MCF 10A (cell line): ENCODE measurements at places on chromosomes 7 and 10. TPM values are rescaled to one million over a fixed set of nuclear protein-coding genes. Genes with fewer than 3 reads are reported as not detected.
A peak's percentile ranks its signal among the peaks of the same experiment; 100 is the strongest.

Gene PNLIP
- not detected in 2 replicates for total RNA-seq

Gene INMT
- total RNA-seq = not detected in 2 replicates

Gene NEUROG3
- total RNA-seq = not detected in 2 replicates

DNA sequence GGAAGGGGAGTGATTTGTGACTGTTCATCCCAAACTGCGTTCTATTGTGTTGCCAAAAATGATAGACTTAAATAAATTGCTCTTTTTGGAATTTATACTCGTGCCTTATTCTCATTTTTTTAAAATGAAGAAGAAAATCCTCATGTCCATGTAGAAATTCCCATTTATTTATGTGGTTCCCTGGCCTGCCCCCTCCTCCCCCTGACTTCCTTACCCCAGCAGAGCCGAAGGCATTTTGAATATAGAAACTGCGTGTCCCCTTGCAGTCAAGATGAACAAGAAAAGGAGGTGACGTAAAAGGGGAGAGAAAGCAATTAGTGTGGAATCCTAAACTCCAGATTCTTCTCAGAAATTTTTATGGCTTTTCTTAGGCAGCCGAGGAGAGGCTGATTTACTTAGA, 126.1 kb downstream of the FAM204A start:
- no peak for DNase-seq

DNA sequence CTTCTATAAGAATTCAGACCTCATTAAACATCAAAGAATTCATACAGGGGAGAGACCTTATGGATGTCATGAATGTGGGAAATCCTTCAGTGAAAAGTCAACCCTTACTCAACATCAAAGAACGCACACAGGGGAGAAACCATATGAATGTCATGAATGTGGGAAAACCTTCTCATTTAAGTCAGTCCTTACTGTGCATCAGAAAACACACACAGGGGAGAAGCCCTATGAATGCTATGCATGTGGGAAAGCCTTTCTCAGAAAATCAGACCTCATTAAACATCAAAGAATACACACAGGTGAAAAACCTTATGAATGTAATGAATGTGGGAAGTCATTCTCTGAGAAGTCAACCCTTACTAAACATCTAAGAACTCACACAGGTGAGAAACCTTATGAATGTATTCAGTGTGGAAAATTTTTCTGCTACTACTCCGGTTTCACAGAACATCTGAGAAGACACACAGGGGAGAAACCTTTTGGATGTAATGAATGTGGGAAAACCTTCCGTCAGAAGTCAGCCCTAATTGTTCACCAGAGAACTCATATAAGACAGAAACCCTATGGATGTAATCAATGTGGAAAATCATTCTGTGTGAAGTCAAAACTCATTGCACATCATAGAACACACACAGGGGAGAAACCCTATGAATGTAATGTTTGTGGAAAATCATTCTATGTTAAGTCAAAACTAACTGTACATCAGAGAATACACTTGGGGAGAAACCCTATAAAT, 24.1 kb downstream of the ZNF37A start:
- peak; percentile 27 for DNase-seq

DNA sequence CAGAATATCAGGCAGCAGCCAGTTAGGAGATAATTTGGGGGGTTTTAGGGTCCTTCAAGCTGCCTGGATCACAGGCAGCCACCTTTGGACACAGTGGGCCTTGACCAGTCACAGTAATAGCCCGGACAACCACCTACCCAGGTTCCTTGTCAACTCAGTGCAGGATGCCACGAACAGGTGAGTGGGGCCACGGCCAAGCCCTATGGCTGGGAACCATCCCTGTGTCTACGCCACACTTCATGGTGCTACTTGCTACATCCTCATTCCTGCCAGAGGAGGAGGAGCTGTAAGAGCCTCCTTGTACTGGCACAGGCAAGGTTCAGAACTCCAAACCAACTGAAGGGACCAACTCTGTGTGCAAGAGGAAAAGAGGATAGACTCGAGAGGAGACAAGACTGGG, 19.9 kb downstream of the ITPRIP start:
- DNase-seq = no peak

- DNase-seq = no peak
These were observed 343.7 kb downstream of the RPS24 start for GRCh38 chr10:78377356-78377755.

DNA sequence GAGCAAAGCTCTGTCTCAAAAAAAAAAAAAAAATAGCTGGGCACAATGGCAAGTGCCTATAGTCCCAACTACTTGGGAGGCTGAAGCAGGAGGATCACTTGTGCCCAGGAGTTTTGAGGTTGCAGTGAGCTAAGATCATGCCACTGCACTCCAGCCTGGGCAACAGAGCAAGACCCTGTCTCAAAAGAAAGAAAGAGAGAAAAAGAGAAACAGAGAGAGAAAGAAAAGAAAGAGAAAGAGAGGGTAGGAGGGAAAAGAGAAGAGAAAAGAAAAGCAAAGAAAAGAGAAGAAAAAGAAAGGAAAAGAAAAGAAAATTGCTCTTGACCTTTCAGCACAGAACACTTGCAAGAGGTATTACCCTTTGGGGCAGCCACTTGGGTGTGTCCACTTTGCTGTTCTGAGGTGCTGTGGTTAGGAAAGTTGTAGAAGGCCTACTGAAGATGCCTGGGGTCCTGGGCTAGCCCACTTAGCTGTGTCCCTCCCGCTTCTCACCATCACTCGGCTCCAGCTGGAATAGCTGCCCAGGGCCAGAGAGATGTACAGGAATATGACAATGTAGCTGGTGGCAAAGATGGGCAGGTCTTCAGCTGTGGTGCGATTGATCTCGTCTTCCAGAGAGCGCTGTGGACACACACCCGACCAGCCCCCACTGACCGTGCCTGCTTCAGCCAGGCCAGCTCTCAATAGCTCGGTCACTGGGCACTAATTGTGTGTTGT, 5.6 kb downstream of the NPC1L1 start:
- no peak for DNase-seq

DNA sequence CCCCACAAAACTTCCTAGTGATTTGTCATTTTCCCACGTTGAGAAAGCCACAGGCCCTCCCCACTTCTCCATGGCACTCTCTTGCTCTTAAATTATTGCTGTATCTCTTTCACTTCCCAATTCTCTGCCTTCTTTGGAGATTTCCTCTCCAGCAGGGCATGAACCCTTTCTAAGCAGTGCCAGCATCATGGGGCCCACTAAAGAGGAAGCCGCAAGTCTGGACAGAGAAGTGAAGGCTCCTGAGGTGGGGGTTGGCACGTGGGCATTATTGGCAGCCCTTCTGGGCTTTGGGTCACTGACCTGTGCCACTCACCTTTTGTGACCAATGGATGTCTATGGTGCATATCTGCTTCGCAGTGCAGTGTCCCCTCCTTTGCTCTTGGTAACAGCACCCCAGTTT, 97.7 kb upstream of the TCF7L2 start:
- no peak for DNase-seq

DNA sequence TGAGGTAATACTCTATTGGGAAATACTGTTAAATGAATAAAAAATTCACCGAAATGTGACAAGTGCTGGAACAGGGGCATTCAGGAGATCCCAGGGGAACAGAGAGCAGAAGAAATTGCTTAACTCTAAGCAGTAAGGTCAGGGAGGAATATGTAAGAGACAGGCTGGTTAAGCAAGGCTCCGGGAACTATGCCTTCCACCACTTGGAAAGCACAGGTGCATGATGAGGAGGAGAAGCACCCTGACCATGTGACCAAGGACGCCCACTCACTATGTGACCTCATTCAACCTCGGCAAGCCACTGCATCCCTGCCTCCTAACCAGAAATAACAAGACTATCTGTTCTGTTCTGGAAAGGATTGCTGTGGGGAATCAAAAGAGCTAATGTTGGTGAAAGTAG, 218.4 kb downstream of the ELMO1 start:
- DNase-seq = peak; percentile 52

DNA sequence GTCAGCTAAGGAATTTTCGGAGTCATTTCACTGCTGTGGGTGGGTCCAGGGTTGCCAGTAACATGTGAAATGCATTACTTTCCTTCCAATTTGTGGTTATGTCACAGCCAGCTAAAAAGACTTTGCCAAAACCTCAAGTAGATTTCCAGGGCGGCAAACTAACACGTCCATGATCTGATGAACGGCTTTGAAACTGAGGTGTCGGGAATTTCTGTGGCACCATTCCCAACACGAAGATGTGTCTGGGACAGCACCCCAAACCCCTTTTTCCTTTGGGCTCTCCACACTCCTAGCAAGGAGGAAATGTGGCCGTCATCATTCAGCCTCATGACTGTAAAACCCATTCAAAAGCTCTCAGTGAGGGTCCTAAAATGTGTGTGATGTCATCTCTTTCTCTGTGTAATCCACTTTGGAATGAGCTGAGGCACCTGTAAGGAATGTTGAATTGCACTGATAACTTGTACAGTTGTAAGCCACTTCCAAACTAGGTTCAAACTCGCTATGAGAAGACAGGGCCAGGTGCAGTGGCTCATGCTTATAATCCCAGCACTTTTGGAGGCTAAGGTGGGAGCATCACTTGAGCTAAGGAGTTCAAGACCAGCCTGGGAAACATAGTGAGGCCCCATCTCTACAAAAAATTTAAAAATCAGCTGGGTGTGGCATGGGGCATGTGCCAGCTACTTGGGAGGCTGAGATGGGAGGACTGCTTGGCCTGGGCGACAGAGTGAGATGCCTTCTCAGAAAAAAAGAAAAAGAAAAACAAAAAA, 146.1 kb upstream of the FRMD4A start:
- no peak for DNase-seq

GRCh38 chr7:151705636-151706276, 171.2 kb downstream of the PRKAG2 start:
- DNase-seq = peak; percentile 74

DNA sequence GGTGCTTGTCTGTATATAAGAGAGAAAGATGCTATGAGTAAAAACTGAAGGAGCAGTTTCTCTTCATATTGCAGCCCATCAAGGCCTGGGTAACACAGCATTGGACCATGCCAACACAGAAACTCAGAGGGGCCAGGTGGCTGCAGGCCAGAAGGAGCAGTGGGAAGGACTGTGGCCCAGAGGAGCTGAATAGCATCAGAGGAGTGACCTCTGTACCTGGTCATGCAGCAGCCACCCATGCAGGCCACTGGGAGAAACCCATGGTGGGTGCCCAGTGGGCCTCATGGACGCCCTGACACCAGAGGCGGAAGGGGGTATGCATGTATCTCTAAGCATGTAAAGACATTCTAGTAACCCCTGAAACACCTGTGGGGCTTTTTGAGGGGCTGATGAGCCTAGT, 75.9 kb upstream of the YAE1 start:
- no peak for DNase-seq

DNA sequence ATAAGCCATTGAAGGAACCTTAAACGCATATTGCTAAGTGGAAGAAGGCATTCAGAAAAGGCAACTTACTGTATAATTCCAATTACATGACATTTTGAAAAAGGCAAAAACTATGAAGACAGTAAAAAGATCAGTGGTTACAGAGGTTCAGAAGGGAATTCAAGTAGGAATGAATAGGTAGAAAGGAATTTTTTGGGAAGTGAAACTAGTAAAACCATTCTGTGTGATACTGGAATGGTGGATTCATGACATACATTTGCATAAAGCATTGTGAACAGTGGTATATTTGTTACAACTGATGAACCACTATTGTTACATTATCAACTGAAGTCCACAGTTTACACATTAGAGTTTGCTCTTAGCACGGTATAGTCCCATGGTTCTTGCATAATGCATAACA, 114.2 kb upstream of the GPR22 start:
- DNase-seq = no peak
